ENCODE measurements at places on chromosomes 2 and 18.

GRCh38 chr18:59783138-59783537 is 85.9 kb upstream of the CCBE1 start:
- no peak for DNase-seq

DNA sequence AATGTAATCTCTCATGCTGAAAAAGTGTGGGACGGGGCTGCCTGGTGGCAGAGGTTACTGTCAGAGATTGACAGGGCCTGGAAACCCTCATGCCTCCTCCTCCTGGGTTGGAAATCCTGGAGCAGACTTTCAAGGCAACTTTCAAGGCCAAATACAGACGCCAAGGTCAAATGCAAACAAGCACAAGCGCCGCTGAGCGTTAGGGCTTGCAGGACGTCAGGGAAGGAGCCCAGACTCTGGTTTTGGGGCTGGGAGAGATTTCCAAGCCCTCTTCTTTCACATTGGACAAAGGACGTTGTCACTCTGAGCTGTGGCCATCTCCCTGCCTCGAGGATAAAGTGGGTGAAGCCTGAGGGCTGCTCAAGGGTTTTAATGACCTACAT is 120.1 kb downstream of the TWIST2 start:
- no peak for DNase-seq

DNA sequence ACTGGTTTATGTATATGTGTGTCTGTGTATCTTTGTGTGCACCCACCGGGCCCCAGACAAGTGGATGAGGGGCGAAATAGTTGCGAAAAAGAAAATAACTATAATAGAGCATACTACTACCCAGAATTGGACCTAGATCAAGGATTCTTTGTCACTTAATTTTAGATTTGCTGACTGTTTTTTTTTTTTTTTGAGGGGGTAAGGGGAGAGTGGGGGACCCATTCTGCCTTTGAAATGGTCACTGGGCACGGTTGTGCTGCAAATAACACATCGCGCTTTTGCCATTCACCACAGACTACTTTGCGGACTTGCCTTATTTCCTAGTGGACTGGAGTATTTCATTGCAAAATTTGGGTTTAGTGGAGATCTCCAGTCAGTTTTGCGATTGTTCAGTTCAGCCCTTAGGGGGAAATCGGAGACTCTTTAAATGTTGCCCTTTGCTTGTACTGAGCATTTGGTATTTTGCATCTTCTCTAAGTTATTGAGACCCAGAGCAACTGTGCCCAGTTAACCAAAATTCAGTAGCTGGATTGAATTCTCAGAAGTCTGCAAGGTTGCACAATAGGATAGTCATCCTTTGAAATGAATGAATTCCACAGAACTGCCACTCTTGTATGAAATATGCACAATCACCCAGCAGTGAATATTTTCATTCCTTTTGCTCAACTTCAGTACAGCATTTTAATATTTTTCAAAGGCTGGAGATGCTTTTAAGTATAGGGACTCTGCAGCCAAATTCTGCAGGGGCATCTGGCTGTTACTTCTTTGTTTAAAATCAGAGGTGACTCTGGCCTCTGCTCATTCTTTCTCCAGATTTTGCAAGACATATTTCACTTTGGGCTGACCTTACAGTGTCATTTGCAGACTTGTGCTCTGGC is 2.9 kb downstream of the TRIB2 start:
- no peak for DNase-seq

DNA sequence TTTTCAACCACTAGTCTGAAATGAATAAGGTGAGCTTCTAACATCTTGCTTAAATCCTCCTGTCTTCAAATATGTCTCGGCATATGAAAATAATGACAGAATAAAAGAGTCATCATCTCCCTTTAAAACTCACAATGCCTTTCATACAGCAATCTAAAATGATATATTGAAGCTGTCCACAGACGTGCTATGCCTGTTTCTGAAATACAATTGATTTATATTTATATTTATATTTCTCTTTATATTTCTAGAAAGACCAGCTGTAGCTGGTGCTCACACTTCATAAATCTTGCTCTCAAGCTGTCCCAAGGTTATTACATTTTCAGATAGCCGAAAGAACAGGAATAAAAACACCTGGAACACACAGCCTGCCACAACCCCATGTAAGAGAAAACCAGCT is 11.1 kb downstream of the MBP start:
- no peak for DNase-seq

DNA sequence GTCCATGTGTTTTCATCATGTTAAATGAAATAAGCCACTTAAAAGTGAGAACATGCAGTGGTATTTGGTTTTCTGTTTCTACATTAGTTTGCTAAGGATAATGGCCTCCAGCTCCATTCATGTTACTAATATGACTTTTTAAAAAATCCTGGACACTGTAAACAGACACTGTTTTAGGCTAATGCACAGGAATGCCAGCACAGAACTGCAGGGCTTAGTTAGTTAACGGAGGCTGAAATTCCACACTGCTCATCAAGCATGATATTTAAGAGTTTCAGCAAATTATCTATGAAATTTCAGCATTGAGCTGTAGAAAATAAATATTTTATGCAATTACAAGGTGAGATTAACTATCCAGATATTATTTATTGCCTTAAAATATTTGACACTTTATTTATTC is 42.5 kb upstream of the PAX3 start:
- no peak for DNase-seq

DNA sequence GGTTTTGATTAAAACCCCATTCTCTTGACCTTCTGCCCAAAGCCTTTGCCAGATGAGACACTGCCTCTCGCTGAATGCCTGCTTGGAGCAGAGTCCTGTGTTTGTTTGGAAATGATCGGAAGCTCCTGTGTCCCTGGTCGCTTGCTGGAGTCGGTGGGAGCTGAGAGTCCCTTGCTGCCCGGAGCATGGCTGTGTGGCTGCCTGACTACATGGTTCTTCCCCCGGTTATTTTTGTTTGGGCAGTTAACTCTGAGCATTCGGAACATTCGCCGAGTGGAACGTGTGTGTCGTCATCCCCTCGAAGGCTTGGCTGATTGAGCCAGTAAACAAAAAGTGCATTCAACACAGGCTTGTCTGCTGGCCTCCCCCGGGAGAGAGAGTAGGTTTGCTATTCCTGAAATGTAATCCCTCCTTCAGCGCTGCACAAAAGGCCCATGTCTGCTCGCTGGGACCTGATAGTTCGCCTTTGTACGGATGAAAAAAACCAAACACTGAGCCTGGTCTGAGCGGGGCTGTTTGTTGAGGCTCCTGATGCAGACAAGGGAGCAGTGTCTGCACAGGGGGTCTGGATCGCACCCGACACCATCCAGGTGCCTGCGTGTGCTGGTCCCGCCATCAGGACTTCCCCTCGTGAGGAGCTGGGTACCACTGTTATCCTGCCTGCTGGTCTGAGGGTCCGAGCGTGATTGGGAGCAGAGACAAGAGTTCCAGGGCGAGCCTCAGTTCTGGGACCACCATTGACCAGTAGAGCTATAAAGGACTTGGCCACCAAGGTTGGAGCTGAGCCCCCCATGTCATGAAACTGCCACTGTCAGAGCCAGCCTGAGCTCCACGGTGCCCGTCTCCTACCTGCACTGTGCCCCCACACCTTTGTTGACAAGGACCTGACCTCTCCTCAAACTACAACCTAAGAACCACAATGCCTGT is 83.8 kb downstream of the AGAP1 start:
- DNase-seq = no peak

GRCh38 chr2:121686218-121686617 is 37.0 kb upstream of the CLASP1 start:
- no peak for DNase-seq

GRCh38 chr2:199851883-199852282 is 891 bp upstream of the FTCDNL1 start:
- no peak for DNase-seq

- no peak for DNase-seq
Observed at GRCh38 chr2:98828793-98829371, 98.0 kb upstream of the MGAT4A start.

DNA sequence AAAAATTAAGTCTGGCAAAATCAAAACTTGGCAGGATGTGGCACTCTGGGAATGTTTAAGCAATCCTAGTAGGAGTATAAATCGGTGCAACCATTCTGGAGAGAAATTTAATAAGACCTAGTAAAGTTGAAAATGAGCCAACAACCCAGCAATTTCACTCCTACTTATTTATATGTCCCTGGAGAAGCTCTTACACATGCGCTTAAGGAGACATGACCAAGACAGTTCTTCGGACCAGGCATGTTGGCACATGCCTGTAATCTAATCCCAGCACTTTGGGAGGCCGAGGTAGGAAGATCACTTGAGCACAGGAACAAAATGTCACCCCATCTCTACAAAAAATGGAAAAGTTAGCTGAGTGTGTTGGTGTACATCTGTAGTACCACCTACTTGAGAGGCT is 374.6 kb upstream of the LYPD1 start:
- no peak for DNase-seq

DNA sequence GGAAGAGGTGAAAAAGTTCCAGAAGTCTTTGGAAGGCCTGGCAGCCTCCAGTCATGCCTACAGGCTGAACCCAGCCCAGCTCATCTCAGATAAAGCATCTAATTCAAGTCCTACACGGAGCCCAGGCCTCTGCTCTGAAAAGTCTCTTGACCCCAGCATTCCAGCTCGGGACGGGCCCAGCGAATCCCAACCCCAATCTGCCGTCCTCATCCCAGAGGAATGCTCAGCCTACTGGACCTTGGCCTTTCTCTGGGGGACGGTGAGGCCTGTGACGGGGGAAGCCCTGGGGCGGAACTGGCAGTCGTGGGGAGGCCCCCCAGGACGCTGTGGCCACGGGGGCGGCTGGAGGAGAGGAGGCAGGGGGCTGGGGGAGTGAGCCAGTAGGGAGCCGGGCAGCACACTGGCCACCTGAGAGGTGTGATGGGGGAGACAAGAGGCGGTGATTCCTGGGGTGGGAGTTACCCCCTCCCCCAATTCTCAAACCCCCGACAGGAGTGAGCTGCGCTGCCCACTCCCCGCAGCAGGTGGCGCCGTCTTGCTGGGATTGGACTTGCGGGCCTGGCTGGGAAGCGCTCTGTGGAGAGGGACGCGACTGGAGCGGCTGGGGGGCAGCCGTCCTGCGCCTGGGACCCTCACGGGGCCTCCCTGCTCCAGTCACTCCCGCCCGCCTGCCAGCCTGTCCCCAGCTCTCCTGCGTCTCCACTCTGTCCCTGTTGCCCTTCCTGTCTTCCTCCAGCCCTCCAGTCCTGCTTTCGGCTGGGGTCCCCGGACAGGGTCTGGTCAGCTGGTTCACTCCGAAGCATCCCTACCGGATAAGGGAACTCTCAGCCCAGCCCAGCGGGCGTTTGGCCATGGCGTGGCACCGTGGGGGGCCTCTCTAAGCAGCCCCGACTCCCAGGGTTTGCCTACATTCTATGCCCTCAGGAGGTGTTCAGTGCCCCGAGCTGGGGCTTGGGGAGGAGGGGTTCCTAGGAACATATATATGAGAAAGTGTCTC is 182.6 kb upstream of the HAAO start:
- peak; percentile 13 for DNase-seq

- DNase-seq = no peak
Observed at GRCh38 chr2:173229086-173229485, 125.6 kb upstream of the CDCA7 start.

DNA sequence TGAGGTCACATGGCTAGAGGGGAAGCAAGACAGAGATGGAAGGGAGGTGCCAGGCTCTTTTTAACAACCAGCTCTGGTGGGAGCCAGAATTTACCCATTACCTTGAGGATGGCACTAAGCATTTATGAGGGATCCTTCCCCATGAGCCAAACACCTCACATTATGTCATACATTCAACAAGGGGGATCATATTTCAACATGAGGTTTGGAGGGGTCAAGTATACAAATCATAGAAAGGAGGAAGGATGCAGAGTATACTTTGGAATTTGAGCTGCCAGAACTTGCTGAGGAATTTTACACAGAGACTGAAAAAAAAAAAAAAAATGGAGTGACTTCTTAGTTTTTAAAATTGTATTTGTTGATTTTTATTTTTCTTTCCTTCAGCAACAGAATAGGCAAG is 891.4 kb downstream of the CCDC85A start:
- DNase-seq = no peak

- no peak for DNase-seq
Observed at GRCh38 chr2:60053791-60054190, 499.7 kb downstream of the BCL11A start.

GRCh38 chr2:226131299-226131784 is 668.3 kb downstream of the IRS1 start:
- no peak for DNase-seq

- DNase-seq = no peak
Observed at GRCh38 chr2:18957909-18958308, 368.5 kb upstream of the NT5C1B start.

- DNase-seq = no peak
Observed at GRCh38 chr2:231008131-231008530, 12.2 kb downstream of the SPATA3 start.

DNA sequence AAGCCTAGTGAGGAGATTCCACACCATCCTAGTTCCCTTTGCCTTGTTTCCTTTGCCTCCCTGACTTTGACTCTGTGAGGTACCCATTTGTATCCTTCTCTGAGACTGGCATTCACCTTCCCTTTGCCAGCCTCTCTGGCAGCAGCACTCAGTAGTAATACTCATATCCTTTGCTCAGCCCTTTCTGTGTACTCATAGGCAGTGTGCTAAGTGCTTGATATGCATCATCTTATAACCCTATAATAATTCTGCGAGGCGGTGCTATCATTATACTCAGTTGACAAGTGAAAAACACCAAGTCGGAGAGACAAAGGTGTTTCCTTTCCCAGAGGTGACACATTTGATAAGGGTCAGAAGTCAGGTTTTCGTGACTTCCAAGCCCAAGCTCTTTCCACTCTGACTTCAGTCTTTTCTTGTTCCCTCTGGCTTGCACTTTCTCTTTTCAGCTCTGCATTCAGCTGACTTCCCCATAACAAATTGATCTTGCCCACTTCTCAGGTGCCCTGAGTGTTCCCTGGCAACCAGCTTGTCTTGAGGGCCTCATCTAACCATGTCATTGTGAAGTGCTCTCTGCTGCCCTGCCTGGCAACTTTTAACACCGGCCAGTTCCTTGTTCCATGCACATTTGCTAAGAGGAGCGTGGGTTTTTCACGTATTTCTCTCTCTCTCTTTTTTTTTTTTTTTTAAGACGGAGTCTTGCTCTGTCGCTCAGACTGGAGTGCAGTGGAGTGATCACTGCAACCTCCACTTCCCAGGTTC is 94.5 kb upstream of the UPP2 start:
- DNase-seq = no peak

- DNase-seq = no peak
Observed at GRCh38 chr2:187349326-187349944, 98.6 kb downstream of the CALCRL start.

DNA sequence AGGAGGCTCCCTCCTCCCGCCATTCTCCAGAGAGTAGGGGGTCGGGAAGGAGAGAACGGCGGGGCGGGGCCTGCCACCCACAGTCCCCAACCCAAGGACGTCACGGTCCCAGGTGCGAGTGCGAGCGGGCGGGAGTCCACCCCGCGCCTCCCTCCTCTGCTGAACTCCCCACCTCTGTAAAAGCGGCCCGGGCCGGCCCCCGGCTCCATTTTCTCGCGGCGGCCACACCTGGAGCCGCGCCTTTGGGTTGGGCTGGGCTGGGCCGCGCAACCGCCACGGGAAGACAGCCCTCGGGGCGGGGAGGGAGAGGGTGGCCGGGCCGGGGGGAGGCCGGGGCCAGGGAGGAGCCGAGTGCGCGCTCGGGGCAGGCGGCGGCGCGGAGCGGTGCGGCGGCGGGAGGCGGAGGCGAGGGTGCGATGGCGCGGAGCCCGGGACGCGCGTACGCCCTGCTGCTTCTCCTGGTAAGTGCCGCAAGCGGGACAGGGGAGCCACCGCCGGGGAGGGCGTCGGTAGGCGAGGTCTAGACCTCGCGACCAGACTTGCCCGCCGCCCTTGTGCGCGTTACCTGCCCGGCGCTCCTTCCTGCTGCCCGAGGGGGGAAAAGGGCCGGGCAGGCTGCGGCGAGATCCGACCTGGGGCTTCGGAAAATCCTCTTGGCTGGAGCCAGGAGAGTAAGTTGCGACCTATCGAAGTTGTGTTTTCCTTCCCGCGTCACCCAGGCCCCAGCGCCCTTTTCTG is at the start of gene DSG2:
DSG2 (plus strand) TSS at position 342 of the 738 bp plus-strand sequence; CDS start at position 417, 75 bp downstream.
- no peak for DNase-seq

All from stimulated activated CD8-positive, alpha-beta memory T cell treated with anti-CD3 and anti-CD28 coated beads, Interleukin-4, amount 100 ng/mL, for 1 hour (primary cell).